Activated T-cell treated with anti-CD3 and anti-CD28 coated beads, Interleukin-2, amount 50 U/mL, for 48 hours (primary cell): ENCODE measurements at places on chromosomes 1 and 21.

- no peak for DNase-seq
Measured at GRCh38 chr1:209183195-209183594, 400.3 kb upstream of the CAMK1G start.

DNA sequence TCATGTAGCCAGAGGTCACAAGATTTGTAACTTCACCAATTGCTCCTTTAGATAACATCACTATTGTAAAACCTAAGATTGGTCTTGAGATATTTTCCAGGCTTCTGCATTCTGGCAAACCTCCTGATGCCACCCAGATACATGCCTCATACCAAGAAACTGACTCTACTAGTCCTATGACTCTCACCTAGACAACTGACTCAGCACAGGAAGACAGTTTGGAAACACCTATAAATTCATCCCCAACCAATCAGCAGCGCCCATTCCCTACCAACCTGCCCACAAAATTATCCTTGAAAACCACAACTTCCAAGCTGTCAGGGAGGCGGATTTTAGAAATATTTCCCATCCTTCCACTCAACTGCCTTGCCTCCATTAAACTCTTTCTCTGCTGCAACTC, 2.6 kb downstream of the NME7 start:
- no peak for DNase-seq

DNA sequence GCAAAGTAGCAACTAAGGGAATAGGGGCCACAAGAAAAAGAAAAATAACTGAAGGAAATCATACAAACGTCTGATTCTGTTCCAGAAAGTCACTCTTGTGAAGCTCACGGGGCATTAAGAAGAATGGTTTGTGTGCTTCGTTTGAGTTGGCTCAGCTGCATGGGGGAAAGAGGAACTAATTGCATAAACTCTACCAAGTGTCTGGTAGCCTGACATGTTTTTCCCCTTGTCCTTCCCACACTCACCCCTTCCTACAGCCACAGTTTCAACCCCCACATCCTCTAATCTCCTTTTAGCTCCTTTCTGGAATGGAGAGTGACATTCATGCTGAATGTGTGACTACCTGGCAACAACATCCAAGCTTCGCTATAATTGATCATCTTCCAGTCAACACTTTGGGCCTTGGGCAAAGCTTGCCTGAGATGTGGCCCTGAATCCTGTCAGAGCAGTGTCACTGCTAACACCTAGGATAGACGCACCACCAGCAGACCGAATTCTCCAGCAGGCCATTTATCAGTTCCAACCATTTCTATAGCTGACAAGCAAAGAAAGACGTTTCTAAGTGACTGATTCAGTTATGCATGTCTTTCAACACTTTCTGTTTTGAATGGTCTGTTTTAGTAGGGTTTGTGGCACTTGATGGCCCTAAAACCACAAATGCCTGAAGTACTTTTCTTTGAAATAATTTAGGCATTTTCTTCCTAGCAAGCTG, 439.6 kb downstream of the TTLL7 start:
- DNase-seq, result no peak

DNA sequence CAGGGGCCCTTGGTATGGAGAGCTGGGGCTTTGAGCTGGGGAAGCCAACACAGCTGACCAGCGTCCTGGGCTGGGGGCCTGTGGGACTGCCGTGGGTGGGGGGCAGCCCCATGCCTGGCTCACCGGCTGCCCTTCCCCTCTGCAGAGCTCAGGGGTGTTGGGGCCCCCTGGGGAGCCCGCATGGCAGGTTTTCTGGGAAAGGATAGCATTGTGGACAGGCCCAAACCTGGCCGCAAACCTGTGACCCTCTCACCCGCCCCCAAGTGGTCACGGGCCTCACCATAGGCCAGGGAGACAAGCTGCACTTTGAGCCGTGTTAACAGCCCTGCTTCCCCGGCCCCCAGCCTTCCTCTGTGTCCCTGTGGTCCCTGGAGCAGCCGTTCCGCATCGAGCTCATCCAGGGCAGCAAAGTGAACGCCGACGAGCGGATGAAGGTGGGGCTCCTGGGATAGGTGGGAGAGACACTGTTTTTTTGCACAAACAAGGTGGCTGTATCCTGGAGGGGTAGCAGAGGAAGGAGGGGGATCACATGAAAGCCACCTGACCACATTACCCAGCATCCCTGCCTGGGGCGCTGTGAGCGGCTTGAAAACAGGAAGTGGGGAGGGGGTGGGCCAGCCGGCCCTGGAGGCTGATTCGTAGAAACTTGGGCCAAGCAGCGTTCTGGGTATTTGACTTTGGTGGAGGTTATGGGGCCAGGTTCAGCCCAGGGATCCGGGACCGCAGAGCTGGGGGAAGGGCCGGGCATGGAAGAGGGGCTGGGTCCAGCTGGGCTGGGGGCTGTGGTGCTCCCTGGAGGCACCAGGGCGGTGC, 65.9 kb downstream of the PIK3CD start:
- DNase-seq, result peak; percentile 90

DNA sequence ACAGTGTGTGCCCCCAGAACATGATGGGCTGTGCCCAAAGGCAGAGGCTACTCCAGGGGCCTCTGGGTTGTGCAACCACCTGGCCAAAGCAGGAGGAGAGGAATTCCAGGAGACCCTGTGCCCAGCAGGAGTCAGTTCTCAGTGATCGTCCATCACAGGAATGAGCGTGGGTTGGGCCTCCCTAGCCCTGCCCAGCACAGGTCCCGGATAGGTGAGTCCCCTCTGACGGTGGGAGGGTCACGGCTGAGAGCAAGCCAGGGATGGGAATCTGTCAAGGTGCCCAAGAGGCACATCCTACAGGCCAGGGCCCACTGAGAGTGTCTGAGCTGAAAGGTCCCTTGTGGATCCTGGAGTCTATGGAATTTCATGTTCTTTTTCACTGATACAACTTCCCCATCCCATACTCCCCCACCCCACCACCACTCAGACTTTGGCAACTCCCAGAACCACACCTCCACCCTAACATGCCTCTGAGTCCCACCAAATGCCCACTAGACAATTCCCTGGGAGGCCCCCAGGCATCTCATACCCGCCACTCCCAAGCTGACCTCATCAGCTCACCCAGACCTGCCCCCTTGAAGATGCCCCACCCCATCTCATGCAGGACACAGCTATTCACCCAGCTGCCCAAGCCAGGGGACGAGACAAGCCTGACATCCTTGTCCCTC, 3.1 kb downstream of the GJB4 start:
- no peak for DNase-seq

- DNase-seq, result peak; percentile 32
Measured at GRCh38 chr1:50047916-50048694, 24.4 kb upstream of the AGBL4 start.

DNA sequence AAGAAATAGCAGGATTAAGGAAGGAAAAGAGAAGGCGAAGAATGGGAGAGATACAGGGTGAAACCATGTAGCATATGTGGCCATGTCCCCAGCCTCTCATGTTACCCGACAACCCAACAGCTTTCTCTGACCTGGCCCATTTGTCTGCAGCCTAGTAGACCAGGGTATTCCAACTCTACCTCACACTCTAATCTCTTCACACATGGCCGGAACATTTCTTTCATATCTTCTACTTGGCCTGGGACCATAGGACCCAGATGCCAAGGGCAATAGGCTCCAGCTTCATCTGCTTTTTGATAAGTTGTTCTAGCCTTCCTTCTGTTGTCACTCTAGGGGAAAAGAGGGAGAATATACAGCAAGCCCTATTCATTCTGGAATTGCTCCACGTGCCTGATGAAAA, 95.0 kb upstream of the DPT start:
- DNase-seq, result no peak

DNA sequence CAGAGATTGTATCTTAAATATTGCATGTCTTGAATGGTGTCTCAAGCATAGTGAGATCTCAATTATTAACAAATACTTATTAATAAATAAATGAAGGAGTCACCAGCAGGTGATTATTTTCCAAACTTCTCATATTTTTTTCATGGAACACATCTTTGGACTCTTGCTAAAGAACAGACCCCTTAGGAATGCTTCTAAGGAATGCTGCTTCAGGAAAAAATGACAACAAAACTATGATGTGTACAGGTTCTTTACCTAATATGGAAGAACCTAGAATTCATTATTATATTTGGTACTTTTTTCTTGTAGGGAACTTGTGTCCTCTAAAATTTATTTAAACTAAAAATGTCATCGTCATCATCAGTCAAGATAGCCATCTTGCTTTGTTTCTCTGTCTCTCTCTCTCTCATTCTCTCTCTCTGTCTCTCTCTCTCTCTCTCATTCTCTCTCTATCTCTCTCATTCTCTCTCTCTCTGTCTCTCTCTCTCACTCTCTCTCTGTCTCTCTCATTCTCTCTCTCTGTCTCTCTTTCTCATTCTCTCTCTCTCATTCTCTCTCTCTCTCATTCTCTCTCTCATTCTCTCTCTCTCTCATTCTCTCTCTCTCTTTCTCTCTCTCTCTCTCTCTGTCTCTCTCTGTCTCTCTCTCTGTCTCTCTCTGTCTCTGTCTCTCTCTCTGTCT, 63.0 kb upstream of the ETS2 start:
- no peak for DNase-seq

- DNase-seq, result no peak
Measured at GRCh38 chr1:200410566-200410878, 686 bp upstream of the ZNF281 start.

GRCh38 chr1:13756557-13757315, 56.7 kb downstream of the PRDM2 start:
- no peak for DNase-seq

DNA sequence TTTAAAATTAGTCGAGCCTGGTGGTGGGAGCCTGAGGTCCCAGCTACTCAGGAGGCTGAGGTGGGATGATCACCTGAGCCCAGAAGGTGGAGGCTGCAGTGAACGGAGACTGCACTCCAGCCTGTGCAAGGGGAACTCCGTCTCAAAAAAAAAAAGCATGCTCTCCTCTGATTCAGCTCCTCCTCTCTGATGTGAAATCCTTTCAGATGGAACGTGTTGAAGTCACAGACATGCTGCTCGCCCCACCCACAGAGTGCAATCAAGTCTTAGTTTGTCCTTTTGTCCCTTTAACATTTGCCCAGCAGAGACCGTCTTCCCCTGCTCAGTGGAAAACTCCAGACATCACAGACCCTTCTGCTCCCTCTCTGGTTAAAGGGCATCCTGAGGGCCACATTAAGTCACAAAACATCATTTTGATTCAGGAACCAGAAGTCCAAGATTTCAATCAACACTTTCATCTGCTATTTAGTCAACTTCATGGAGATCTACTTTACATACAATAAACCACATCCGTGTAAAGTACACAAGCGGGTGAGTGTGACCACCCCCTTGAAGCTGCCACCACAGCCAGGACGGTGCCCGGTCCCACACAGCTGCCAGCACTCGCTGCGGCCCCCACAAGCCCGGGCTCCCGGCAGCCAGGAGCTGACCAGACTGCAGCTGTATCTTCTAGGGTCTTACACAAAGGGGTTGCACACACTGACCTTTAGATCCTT, 18.9 kb upstream of the RNF223 start:
- no peak for DNase-seq

DNA sequence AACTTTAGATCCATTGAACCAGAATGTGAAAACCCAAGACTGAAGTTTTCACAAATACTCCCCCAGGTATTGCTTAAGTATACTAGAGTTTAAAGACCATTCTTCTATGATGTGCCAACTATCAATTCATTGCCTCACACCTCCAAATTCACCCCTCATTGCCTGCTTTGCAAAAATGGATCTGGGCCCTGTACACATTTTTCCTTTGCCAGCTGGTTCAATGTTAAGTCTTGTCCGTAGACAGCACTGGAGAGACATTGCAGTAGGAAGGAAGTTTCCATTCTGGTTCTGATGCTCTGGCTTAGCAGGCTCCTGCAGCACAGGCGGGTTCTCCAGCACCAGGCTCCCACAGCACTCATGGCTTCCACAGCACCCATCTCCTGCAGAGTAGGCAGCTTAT, 130.0 kb downstream of the PROX1 start:
- DNase-seq, result no peak

DNA sequence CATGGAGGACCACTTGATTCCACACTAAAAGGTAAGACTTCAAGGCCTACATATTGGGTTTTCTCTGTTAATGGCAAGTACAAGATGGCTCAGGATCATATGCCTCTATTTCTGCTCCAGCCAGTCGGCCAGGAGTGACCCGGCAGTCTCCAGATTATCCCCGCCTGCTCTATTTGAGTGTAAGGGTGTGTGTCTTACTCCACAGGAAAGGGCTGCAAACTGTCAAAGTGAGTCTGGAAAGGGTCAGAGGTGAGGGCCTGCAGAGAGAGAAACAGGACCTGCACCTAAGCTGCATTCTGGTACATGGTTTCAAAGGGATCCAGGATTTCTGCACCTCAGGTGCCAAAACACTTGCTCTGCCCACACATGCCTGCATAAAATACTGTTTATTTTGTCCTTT, 9.2 kb downstream of the ZNF692 start:
- no peak for DNase-seq

- no peak for DNase-seq
Measured at GRCh38 chr1:219553934-219554502, 58.9 kb downstream of the ZC3H11B start.

DNA sequence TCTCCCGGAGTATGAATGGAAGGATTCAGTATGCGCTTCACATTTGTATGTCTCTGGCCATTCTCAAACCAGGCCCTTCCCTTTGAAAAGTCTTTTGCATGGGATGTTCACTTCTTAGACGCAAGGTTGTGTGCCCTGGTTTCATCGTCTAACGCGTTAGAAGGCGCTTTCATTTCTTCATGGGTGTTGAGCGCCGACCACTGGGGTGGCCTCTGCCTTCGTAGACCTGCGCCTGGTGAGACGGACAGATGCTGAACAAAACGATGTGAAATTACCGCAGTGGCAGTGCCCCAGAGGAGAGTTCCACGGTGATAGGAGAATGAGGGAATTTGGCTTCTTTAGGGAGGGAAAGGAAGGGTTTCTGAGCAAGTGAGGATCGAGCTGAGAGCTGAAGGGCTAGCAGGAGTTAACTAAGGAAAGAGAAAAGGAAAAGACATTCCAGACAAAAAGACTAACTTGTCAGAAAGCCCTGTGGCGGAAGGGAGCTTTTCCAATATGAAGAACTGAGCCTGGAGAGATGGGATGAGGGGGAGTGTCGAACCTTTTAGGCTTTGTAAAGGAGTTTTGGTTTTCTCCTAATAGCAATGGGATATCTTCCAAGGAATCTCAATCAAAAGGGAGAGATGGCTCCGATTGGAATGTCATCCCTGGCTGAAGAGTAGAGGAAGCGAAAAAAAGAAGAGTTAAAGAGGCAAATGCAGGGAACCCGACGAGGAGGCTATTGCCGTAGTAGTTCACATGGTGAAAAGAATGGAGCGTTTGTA, 951 bp downstream of the GGPS1 start:
- no peak for DNase-seq

GRCh38 chr1:179105393-179105792, 23.5 kb downstream of the TOR3A start:
- no peak for DNase-seq

DNA sequence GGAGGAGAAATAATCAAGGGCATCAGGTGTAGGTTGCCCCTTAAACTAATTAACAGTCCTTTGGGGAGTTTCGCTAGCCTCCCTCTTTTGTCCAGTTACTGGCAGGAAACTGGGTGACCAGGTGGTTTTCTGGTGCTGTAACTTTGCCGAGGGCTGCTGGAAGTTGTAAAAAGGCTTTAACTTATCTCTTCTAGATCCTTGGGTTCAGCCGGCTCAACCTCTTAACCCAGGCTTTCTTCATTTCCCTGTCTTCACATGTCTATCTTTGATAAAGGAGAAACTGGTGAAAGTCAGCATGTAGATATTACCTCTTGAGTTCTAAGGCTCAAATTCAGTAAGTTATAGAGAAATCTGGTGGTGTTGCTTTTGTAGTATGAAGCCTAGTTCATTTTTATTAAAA, 289.7 kb upstream of the NRIP1 start:
- DNase-seq, result no peak

- no peak for DNase-seq
Measured at GRCh38 chr1:175701590-175701989, 41.8 kb downstream of the TNR start.

GRCh38 chr21:44966135-44967081, 26.6 kb downstream of the SLX9 start:
- DNase-seq, result no peak
